Ascending aorta (tissue), 2 donors: ENCODE measurements at places on chromosomes 2 and 18.

GRCh38 chr2:141380008-141380979 lies 750.5 kb downstream of the LRP1B start:
- no peak for DNase-seq
- H3K27me3 ChIP-seq = no peaks in the 10 kb centered on the region
- H3K4me3 ChIP-seq = no peak overlapping the region
- no peak overlapping the region for H3K27ac ChIP-seq
- no peaks in the 10 kb centered on the region for H3K4me1 ChIP-seq
- no peaks in the 10 kb centered on the region for H3K36me3 ChIP-seq

GRCh38 chr2:79453918-79454317 lies 58.9 kb upstream of the CTNNA2 start:
- H3K36me3 ChIP-seq = no peaks in the 10 kb centered on the region
- H3K4me1 ChIP-seq = no peaks in the 10 kb centered on the region
- DNase-seq = no peak
- no peak overlapping the region for H3K27ac ChIP-seq

DNA sequence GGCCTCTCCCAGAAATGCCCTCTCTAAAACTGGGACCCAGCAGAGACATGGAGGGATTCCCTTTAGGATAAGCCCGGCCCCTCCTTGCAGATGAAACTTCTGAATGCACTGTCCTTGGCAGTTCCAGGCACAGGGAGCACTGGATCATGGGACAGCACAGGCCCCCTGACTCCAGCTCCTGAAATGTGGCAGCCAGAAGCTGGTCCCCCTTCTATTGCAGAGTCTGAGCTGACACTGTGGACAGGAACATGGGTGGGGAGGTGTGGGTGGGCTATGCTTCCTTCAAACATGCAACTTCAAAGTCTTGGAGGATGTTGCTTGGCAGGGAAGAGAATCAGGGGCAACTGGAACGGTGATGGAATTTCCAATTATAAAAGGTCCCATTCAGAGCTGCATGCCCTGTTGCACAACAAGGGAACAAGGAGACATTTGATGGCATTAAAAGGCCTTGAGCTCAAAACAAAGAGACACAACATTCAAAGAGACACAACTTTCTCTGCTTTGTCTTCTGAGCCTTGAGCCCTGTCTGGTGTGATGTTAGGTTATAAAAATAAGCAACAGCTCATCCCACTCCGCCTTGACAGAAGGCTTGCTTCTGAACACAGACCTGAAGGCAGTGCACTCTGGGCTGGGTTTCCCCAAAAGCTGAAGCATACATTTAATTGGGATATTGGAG lies 239.0 kb downstream of the OSR1 start:
- no peaks in the 10 kb centered on the region for H3K4me1 ChIP-seq
- no peak for DNase-seq
- no peak overlapping the region for H3K4me3 ChIP-seq
- no peaks in the 10 kb centered on the region for H3K36me3 ChIP-seq
- H3K27ac ChIP-seq = no peak overlapping the region

- H3K4me3 ChIP-seq = peak overlapping the region; percentile 99
- no peak for DNase-seq
- no peaks in the 10 kb centered on the region for H3K36me3 ChIP-seq
- H3K4me1 ChIP-seq = peaks cover 3% of the 10 kb centered on the region
Observed at GRCh38 chr2:197804758-197805714, 643 bp downstream of the PLCL1 start.

DNA sequence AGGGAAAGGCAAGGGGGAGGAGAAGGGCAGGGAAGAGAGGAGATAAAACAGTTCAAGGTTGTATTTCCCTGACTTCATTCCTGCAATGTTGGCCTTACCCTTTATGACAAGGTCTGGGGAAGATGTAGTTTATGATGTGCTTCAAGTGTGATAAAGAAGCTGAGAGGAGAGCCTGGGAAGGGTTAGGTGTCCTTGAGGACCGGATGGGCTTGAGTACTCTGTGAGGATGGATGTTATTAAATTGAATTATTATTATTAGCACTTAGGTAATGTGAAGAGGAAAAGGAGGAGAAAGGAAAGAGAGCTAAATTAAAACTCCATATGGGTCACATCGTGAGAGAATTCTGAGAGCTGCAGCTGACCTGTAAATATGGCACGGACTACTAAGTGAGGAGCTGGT lies 719.4 kb upstream of the CELF4 start:
- DNase-seq = no peak
- H3K27me3 ChIP-seq = no peaks in the 10 kb centered on the region
- no peak overlapping the region for H3K27ac ChIP-seq
- no peaks in the 10 kb centered on the region for H3K4me1 ChIP-seq
- no peaks in the 10 kb centered on the region for H3K36me3 ChIP-seq
- H3K4me3 ChIP-seq = no peak overlapping the region

GRCh38 chr2:86700690-86701089 lies 19.4 kb upstream of the RMND5A start:
- no peak for DNase-seq
- H3K27ac ChIP-seq = no peak overlapping the region
- H3K4me3 ChIP-seq = no peak overlapping the region
- peaks cover 6% of the 10 kb centered on the region for H3K4me1 ChIP-seq
- no peaks in the 10 kb centered on the region for H3K36me3 ChIP-seq

GRCh38 chr2:204122425-204122824 lies 185.9 kb downstream of the ICOS start:
- DNase-seq = no peak
- H3K4me3 ChIP-seq = no peak overlapping the region
- H3K27ac ChIP-seq = no peak overlapping the region
- no peaks in the 10 kb centered on the region for H3K36me3 ChIP-seq
- H3K4me1 ChIP-seq = no peaks in the 10 kb centered on the region
- H3K27me3 ChIP-seq = no peaks in the 10 kb centered on the region

DNA sequence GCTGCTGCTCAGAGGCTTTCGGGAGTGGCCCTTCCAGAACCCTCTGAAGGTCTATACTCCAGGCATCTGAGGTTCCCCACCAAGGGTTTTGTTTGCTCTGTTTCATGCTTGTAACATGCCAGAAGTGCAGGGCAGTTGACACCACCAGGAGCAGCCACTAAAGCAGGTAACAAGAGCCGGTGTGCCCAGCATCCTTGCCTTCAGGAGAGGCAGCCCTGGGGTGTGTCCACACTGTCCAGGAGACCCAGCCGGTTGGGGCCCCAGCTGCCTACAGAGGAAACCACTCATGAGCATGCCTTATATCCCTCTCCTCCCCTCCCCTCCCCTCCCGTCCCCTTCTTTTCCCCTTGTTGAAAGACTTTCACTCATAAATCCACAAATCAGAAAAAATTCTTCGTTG lies 93.1 kb downstream of the CD8B2 start:
- H3K4me1 ChIP-seq = no peaks in the 10 kb centered on the region
- peaks cover 6% of the 10 kb centered on the region for H3K27me3 ChIP-seq
- H3K27ac ChIP-seq = no peak overlapping the region
- H3K4me3 ChIP-seq = no peak overlapping the region
- no peaks in the 10 kb centered on the region for H3K36me3 ChIP-seq
- DNase-seq = no peak

DNA sequence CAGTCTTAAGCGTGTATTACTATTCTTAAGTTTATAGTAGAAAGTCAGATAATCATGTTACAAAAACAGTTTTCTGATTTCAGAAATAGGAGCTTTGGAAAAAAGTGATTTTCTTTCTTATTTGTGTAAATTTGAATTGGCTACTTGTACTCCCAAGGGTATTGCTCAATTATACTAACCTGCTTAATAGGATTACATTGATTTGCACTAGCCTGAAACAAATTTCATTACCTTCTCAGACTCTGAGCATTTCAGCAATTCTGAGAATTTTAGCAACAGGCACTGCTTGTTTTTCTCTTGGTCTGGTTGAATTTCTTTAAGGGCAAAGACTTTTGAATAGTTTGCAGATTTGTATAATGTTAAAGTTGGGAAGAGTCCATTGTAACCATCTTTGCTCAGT lies 87.2 kb upstream of the NXPH2 start:
- H3K4me3 ChIP-seq = no peak overlapping the region
- no peak overlapping the region for H3K27ac ChIP-seq
- H3K27me3 ChIP-seq = no peaks in the 10 kb centered on the region
- H3K4me1 ChIP-seq = no peaks in the 10 kb centered on the region
- no peaks in the 10 kb centered on the region for H3K36me3 ChIP-seq

DNA sequence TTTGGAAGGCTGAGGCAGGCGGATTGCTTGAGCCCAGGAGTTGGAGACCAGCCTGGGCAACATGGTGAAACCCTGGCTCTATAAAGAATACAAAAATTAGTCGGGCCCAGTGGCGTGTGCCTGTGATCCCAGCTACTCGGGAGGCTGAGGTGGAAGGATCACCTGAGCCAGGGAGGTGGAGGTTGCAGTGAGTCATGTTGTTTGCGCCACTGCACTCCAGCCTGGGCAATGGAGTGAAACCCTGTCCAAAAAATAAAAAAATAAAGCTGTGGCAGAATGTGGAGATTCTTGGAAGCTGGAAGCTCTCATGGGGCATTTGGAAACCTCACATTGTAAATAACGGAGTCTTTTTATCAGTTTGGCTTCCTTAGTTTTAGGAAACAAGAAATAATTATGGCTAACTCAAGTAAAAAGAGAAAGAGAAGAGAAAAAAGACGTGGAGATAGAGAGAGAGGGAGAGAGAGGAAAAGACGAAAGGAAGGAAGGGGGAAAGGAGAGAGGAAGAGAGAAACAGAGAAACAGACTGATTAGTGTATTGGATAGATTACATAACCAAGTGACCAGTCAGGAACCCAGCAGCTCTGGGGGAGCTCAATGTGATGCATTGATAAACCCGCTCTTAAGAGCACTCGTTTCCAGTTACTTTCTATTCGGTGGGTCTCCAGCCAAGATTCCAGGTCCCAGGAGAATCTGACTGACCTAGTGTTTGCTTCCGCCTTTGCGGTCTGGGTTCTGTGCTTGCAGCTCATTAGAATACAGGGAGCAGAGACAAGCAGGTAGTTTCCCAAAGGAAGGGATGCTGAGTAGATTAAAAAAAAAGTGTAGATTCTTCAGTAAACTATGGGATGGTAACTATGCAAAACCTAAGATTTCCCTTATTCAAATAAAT lies 1.1 kb upstream of the SPAST start:
- no peaks in the 10 kb centered on the region for H3K36me3 ChIP-seq
- peak overlapping the region; percentile 78 for H3K4me3 ChIP-seq
- H3K4me1 ChIP-seq = no peaks in the 10 kb centered on the region
- DNase-seq = peak; percentile 73

DNA sequence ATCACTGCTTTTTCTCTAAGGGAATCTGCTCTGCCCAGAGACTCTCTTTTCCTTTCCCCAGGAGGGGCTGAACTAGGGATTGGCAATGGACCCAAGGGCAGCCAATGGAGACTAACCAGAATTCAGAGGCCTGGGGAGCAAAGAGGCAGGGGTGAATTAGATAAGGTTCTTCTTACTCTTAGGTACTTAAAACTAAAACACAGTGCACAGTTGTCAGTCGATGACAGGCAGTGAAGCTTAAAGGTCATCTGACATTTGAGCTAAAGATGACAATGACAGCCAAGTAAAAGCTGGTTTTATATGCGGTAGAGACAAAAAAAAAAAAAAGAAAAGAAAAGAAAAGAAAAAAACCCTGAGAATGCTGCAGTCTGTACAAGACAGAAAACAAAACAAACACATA lies 57.8 kb downstream of the HIBCH start:
- peaks cover 31% of the 10 kb centered on the region for H3K36me3 ChIP-seq
- DNase-seq = no peak
- H3K4me3 ChIP-seq = no peak overlapping the region
- H3K4me1 ChIP-seq = no peaks in the 10 kb centered on the region
- H3K27ac ChIP-seq = no peak overlapping the region
- H3K27me3 ChIP-seq = no peaks in the 10 kb centered on the region

- H3K27ac ChIP-seq = no peak overlapping the region
- no peak for DNase-seq
- H3K4me1 ChIP-seq = peaks cover 9% of the 10 kb centered on the region
Observed at GRCh38 chr18:45559258-45559657, 56.0 kb upstream of the SLC14A2 start.

DNA sequence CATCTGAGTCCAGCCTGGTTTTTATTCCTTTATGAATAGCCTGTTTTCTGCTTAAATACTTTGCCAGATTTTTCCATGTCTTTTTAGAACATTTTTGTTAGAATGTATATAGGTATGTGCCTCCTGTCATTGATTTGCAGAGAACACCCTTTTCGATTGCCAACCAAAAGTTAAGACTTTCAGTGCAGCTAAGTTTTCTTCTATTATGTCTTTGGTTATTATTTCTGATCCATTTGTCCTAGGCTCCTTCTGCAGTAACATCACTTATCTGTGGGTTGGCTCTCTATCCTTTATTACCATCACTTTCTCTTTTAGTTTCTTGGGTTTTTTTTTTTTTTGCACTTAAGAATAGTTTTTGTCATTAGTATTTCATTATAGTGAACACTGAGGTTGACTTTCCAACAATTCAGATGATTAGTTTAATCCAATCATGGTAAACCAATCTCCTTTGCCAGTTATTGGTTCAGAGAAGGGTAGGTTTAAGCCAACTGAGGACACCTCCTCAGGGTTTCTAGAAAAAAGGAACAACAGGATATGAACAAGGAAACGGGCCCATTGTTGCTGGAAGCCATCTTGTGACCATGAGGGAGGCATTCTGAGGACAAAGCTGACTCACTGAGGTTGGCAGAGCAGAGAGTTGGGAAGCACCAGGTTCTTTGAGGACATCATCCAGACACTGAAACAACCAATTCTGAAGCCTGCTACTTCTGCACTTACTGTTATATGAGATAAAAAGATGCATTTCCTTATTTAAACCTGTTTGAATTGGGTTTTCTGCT lies 37.9 kb upstream of the GBX2 start:
- H3K27ac ChIP-seq = no peak overlapping the region
- H3K36me3 ChIP-seq = no peaks in the 10 kb centered on the region
- no peaks in the 10 kb centered on the region for H3K4me1 ChIP-seq
- H3K27me3 ChIP-seq = no peaks in the 10 kb centered on the region
- H3K4me3 ChIP-seq = no peak overlapping the region

GRCh38 chr18:22932885-22933205 lies 283 bp upstream of the RBBP8 start:
- H3K4me1 ChIP-seq = no peaks in the 10 kb centered on the region
- H3K27ac ChIP-seq = peak overlapping the region; percentile 97
- no peak for DNase-seq
- H3K36me3 ChIP-seq = no peaks in the 10 kb centered on the region
- H3K27me3 ChIP-seq = no peaks in the 10 kb centered on the region

DNA sequence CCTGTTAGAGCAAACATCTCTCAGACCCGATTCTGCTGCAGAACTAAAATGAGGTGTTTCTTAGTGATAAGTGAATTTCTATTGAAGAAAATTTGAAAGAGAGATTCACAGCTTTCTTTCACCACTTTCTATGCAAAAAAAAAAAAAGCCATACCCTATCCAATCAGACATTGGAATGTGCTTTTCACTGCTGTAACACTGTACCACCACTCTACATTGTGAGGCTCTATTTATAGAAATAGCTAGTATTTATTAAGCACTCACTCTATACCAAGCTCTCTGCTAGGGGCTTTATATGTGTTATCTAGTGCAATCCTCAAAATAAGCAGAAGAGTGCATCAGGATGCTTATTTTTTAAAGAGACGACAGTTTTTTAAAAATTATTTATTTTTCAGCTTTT lies 580.6 kb upstream of the VRK2 start:
- H3K27me3 ChIP-seq = no peaks in the 10 kb centered on the region
- no peaks in the 10 kb centered on the region for H3K4me1 ChIP-seq
- no peaks in the 10 kb centered on the region for H3K36me3 ChIP-seq

- no peaks in the 10 kb centered on the region for H3K36me3 ChIP-seq
- DNase-seq = no peak
- H3K27ac ChIP-seq = peak overlapping the region; percentile 7
- H3K27me3 ChIP-seq = no peaks in the 10 kb centered on the region
- H3K4me3 ChIP-seq = no peak overlapping the region
Observed at GRCh38 chr18:63149302-63149587, 170.3 kb downstream of the BCL2 start.

- DNase-seq = peak; percentile 96
- peaks cover 64% of the 10 kb centered on the region for H3K4me1 ChIP-seq
- peak overlapping the region; percentile 80 for H3K27ac ChIP-seq
- no peaks in the 10 kb centered on the region for H3K36me3 ChIP-seq
- H3K27me3 ChIP-seq = no peaks in the 10 kb centered on the region
Observed at GRCh38 chr2:46967990-46968647, 52.5 kb upstream of the MCFD2 start.
